Tibial artery (tissue), 4 donors: ENCODE measurements at places on chromosomes 6 and 20.

GRCh38 chr6:150634964-150635292, 35.2 kb downstream of the PLEKHG1 start:
- no peak for DNase-seq

GRCh38 chr20:49234831-49235230, 15.6 kb downstream of the DDX27 start:
- DNase-seq = no peak

- DNase-seq = no peak
Observed at GRCh38 chr20:24640276-24640675, 170.8 kb downstream of the SYNDIG1 start.

DNA sequence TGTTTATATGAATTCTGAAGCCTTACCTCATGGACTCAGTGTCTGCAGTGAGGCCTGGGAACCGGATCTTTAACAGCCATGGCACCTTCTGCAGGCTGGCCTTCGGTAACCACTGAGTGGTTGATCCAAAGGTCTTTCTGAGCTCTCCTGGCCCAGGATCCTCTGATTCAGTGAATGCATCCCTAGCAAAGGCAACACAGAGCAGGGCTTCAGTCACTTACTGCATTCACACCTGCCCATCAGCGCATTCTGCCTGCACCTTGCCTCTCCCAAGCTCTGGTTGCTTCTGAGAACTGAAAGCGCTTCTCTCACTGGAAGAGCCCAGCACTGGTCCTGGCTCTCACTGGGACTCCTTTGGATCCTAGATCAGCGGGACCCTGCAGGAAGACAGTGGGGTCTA, 8.4 kb upstream of the CST9 start:
- no peak for DNase-seq

GRCh38 chr6:148422085-148422484, 79.4 kb downstream of the SASH1 start:
- DNase-seq = no peak

- DNase-seq = no peak
Observed at GRCh38 chr20:42846784-42847490, 342.8 kb downstream of the PTPRT start.

DNA sequence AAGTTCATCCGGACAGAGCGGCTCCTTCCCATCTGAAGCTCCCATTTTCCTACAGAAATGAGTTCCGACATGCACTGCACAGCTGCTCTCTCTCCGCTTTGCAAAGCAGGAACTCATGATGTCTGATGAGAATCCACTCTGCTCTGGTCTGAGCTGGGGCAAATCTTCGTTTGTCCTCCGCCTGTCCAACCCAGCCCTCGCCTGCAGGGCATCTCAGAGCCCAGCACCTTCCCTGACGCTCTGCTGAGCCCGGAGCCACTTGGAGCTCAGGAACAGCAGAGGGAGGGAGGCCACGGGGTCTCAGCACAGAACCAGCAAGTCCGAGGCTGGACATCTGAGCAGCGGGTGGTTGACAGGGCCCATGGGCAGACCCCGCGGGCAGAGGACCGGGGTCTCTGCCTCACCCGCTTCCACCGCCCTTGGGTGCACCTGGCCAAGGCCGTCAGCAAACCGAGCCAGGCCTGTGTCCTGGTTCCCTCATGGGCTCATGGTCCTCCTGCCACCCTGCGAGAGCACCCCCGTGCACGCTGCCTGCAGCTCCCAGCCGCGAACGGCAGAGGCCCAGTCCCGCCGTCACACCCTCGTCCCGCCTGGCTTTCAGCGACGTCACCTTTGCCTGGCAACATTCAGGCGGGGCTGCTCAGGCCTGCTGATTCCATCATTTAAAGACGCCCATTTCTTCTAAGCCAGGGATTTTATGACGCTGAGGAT, 78.5 kb upstream of the BHLHE23 start:
- DNase-seq = no peak
